ENCODE measurements at places on chromosomes 1 and 21.
A peak's percentile ranks its signal among the peaks of the same experiment; 100 is the strongest.

GRCh38 chr1:24186993-24187790, at the start of gene IFNLR1:
TSS of gene IFNLR1 (minus strand) at chr1:24187289. CDS start at chr1:24187248, 41 bp downstream.
- DNase-seq = peak; percentile 77

- DNase-seq = no peak
These were observed 67.5 kb downstream of the PLXNA2 start for GRCh38 chr1:208176649-208177048.

DNA sequence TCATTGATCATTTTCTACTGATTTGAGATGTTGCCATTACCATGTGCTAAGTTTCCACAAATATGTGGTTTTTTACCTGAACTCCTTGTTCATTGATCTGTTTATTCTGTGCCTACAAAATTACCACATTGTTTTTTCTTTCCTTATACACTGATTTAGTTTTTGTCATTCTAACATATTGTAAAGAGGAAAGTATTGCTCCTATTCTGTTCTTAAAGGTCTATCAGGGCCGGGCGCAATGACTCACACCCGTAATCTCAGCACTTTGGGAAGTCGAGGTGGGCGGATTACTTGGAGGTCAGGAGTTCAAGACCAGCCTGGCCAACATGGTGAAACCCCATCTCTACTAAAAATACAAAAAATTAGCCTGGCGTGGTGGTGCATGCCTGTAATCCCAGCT, 75.1 kb downstream of the CAMTA1 start:
- no peak for DNase-seq

DNA sequence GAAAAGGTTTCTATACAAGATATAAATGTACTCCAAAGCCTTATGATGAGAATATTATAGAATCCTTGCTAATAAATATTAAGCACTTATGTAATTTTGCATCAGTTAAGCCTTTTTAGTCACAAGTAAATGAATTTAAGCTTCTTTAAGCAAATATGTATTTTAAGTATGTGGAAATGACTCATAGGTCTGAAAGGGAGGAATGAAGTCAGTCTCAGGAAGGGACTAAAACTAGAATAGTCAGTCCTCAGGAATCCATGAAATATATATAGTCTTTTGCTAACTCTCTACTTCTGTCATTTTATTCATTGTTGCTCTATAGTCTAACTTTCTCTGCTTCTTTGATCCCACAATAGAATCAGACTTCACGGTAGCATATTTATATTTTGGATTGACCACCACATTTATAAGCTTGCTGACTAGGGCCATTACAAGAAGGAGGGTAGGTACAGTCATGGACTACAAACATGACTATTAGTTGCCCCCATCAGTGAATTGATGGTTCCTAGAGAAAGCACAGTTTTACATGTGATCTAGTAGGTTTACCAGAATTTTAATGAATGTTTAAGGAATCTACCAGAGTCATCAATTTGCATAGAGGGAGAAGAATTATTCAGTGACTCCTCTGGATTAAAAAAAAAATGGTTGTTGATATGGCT, 20.2 kb upstream of the RABGGTB start:
- DNase-seq = no peak

- DNase-seq = no peak
These were observed 195.0 kb downstream of the GIPC2 start for GRCh38 chr1:78240755-78241154.

DNA sequence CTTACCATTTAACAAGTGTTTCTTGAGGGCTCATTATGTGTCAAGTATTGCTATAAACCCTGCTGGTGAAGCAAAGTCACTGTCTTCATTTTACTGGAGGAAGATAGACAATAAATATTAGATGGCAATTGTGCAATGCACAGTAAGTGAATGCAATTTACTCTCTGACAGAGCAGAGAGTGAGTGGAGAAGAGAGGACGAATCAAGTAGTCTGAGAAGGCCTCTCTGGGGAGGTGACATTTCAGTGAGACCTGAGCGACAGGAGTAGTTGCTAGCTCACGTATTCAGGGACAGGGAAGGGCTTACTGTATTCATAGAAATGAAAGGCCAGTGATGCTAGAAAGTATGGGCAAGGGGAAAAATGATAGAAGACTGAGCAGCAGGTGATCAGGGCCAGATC, 1.2 kb upstream of the NMNAT2 start:
- DNase-seq = no peak

DNA sequence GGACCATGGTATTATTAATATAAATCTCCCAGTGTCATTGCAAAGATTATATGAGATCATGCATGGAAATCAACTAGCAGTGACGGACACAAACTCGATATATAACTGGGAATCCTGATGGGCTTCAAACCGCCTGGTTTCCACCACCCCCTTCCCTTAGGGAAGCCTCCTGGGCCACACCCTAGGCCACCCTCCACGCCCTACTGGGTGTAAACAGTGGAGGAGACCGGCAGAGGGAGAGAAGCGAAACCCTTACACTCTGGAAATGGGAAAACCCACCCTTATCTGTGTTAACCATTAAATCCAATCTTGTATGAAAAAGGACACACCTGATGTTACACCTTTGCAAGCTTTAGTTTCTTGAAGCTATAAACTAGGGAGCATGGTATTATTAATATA, 595 bp upstream of the ZNHIT6 start:
- no peak for DNase-seq

DNA sequence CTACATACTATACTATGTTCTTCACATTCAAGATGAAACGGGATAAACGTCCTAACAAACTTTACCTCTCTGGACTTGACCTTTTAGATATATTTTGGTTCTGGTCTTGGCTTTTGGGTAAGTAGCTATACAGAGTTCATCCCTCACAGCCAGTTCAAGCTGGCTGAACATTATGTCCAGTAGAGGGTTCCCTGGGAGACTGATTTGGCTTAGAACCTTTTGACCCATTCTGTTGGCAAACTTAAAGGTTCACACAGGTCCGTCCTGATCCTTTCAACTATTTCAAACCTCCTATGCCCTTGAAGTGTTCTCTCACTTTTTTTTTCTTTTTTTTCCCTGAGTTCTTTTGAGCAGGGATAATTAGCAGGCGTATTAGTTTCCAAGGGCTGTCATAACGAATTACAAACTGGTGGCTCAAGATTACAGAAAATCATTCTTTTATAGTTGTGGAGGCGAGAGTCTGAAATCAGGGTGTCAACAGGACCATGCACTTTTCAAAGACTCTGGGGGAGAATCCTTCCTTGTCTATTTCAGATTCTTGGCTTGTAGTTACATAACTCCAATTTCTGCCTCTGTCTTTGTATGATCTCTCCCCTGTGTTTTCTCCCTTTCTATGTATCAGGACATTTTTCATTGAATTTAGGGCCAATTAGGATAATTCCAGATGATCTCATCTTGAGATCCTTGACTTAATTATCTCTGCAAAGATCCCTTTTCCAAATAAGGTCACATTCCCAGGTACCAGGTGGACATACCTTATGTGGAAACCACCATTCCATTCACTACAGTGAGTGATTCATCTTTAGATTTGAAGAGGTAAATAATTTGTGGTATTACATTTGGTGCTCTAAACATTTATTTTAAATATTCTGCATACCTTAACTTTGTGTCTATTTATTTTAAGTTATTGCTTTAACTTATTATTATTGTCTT, 257.4 kb upstream of the USP25 start:
- no peak for DNase-seq

GRCh38 chr1:160711602-160712311, at the start of gene CD48:
TSS of gene CD48 (minus strand) at chr1:160711822. CDS start at chr1:160711763, 59 bp downstream.
- DNase-seq = no peak

DNA sequence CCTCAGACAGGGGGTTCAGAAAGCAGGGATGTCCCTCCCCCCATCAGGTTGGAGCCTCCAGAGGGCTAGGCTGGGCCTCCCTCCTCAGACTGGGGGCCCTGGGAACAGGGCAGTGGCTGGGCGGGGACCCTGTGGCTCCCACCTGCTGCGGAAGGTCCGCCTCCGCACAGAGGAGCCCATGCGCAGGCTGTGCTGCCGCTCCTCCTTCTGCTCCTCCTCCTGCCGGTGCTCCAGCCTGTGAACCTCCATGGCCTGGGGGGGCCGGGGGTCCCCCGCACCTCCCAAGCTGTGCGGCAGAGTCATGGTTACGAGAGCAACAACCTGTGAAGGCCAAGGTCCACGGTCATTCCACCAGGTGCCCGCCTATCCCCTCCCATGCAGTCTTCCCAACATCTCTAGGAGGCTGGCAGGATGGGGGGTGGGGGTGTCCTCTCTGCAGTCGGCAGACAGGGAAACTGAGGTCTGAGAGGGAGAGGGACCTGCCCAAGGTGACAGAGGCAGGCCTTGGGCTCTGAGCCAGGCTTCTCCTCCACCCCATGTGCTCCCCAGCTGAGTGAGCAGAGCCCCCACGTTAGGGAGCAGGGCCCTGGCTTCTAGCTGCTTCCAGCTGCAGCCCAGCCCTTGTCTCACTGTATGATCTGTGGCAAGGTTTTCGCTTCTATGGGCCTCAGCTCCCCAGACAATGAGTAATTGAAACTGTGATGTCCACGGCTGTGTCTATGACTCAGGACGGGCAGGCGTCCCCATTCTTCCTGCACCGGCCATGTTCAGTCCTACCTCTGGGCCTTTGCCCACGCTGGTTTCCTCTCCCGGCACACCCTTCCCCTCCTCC, 3.4 kb downstream of the MYOM3 start:
- no peak for DNase-seq

DNA sequence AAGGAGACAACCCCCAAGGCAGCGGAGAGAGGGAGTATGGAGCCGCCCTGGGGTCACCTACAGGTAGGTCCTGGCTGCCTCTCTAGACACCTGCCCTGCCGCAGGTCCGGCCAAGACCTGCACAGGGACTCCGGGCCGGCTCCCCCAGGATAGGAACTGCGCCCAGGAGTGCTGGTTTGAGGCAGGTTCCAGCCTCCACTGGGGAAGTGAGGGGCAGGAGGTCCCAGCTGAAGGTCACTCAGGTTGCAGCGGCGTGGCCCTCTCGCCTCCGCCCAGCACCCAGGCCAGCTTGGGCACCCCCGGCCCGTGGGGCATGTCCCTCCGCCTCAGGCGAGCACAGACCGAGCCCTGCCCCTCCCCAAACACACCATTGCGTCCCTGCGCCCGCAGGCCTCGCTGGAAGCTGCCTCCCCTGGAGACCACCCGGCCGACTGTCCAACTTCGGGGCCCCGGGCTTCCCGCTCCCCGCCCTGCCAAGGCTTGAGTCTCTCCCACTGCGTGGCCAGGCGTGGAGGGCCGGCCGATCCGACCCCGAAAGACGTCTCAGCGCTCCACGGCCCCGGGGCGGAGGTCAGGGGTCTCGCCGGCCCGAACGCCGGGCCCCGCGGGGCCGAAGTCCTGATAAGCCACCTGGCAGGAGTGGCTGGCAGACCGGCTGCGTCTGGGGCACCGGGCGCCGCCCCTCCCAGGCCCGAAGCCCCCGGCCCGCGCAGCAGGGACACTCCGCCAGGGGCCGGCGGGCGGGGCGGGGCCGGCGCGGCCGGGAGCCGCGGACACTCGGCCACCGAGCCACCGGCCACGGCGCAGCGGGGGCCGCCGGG, 1.4 kb upstream of the SKI start:
- DNase-seq = no peak

GRCh38 chr1:85343612-85344255, 67.3 kb upstream of the BCL10 start:
- no peak for DNase-seq

DNA sequence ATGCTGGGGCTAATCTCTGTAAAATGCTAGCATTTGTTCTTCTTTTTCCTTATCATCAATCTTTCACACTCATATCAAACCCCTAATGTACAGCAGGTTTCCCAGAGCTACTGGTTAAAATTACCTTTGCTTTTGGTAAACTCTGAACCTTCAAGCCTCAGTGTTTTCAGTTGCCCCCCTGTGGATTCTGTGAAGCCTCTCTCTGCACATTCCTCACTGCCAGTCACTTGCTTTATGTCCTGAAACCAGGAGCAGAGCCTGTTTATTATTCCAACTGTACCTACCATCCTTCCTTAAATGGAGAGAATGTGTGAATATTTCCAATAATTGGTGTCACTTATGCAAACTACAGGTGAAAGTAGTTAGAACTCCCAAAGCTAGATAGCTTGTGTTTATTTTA, 134.2 kb downstream of the NEK7 start:
- no peak for DNase-seq

DNA sequence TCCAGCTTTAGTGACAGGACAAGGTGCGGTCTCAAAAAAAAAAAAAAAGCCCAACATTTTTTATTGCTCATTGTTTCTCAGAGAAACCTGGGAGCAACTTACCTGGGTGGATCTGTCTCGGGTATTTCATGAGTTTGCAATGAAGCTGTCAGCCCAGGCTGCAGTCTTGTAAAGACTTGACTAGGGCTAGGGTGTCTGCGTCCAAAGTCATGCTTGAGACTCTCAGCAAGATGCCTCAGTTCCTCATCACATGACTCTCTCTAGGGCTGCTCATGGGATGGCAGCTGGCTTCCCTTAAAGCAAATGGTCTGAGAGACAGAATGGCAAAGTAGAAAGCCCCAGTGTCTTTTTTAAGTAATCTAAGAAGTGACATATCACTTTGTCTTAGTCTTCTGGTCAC, 8.1 kb downstream of the GABPA start:
- no peak for DNase-seq

DNA sequence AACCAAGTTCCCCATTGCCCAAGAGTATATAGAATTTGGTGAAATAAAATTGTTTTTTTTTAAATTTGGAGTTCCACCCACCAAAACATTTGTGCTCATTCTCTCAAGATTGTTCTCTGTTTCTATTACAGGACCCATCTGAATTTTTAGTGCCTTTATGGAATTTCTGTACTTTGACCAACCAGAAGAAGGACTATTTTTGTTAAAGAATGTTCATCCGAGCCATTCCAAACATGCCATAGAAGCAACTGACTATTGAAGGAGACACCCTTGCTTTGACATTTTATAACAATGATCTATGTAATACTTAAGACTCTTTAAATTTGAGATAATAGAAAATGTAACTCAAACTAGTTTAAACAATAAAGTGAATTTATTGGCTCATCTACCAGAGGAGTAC, 655.7 kb upstream of the ADAMTS5 start:
- no peak for DNase-seq

DNA sequence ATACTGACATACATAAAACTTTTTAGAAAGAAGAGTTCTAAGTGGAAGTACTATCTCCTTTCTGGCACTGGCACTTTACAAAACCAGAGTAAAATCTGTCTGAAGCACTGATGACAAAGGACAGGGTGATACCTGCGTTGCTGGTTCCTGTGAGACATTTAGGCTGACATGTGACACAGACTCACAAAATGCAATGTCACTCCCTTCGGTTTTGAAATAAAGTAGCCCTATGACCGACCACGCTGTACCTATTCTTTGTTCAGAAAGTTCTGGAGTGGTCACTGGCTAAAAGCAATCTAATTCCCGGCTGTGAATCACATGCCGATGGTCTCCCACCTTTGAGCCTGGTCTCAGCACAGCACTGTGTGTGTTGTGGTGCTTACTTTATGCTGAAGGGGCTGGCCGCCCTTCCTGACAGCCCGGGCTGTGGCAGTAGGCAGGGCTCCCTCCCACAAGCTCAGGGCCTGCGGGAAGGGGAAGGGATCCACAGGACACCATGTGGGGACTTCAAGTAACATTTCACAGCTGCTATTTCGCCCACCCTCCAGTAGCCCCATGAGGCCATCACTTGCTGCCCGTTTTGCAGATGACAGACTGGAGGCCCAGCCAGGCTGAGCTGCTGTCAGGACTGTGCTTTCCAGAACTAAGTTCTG, 48.0 kb downstream of the MRPL37 start:
- DNase-seq = no peak
